ENCODE measurements at places on chromosomes 2 and 18.

GRCh38 chr2:69646714-69647113 lies 3.2 kb upstream of the AAK1 start:
- no peak for DNase-seq

DNA sequence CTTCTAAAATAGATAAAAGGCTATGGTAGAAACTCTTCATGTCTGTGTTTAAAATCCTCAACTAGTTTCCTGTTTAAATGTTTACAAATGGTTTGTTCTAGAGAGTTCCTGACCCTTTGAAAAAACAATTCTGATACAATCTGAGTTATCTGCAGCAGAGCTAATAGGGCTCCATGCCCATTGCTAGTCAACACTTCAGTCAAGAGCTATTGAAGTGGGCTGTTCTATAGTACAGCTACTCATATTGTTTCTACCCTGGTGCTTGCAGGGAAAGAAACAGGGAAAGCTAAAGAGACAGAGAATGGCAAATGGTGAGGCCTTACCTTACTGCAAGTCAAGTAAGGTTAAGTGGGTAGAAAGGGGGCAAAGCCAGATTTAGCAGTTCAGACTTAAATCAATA lies 112.3 kb upstream of the CAVIN2 start:
- no peak for DNase-seq

DNA sequence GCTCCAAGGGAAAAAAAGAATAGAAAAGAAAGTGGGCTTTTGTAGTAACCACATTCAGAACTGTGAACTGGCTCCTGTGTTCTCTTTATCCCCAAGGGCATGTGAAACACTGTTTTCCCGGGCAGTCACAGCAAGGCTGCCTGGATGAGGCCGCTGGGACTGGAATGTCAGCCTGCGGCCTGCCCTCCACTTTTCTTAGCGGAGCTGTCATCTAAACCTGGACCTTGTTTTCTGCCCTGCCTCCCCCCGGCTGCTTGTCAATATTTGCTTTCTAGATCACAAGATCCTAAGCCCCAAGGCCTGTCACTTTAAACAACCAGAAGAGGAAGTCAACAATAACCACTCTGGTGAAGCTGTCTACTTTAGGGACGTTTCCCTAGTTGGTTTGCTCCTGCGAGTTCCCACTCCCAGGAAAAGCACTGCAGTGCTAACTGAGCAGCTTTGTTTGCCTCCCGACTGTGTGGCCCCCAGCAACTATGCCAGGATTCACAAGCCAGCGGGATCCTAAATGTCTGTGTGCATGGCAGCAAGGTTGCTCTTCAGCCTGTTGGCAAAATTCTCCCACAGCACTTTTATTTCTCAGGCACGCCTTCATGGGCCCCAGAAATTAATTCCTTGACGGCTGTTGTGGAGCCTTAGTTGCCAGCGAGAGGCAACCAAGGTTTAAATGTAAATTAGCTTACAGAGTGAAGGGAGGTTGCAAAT lies 30.6 kb downstream of the SOWAHC start:
- no peak for DNase-seq

GRCh38 chr2:54775710-54776109 lies 52.2 kb downstream of the EML6 start:
- no peak for DNase-seq

DNA sequence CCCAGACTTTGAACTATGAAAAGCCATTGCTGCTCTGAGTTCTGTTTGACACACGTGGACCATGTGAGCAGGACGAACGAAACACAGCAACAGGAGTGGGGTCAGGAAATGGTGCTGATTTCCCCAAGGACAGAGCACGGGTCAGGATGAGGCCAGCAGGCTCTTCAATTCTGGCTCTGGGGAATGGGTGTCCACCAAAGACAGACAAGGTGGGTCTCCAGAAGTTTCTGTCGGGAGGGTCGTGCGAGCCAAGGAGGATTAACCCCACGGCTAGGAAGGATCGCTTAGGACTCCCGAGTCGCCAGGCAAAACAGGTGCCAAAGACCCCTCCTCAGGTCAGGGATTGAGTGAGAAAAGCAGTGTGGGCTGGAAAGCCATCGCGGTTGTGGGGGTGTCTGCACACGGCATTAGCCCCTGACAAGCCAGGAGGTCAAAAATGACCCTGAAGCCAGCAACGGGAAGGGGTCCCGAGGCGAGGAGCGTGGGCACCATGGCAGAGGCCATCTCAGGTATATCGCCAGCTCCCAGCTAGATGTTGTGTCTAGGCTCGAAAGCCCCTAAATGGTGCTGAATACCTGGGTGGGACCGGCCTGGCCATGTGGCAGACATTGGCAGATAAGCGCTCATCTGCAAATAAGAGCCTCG lies 213.9 kb upstream of the SALL3 start:
- DNase-seq, result no peak

- no peak for DNase-seq
These were observed 253.2 kb upstream of the RAB6C start for GRCh38 chr2:129726216-129726615.

All from CD4-positive, alpha-beta T cell treated with Interleukin-4 for 1 hour (primary cell).